ENCODE measurements at places on chromosomes 5 and 9. TPM values are rescaled to one million over a fixed set of nuclear protein-coding genes. Genes with fewer than 3 reads are reported as not detected.

- DNase-seq: no peak
Measured at GRCh38 chr9:116701940-116702642, 15.0 kb downstream of the TRIM32 start.

- DNase-seq: no peak
Measured at GRCh38 chr5:69105996-69106906, 12.4 kb downstream of the SLC30A5 start.

The RNF183 gene
- 0.88 TPM for total RNA-seq

The ARL14EPL gene
- not detected for total RNA-seq

The FCN2 gene
- total RNA-seq: not detected

The FOXD4L5 gene
- total RNA-seq: 0.25 TPM
